Lower lobe of right lung (tissue), 2 donors: ENCODE measurements at places on chromosomes 2 and 18. TPM values are rescaled to one million over a fixed set of nuclear protein-coding genes. Genes with fewer than 3 reads are reported as not detected.

RIT2 gene
- total RNA-seq: not detected

ERFE gene
- not detected for total RNA-seq

ANTXR1 gene
- 54.3 TPM for total RNA-seq

CFAP210 gene
- total RNA-seq: 0.95 TPM

HIBCH gene
- total RNA-seq: 24.3 TPM

ATP6V1B1 gene
- total RNA-seq: 2.2 TPM

DTNA gene
- 21.0 TPM for total RNA-seq

LRP2 gene
- total RNA-seq: 47.8 TPM

CDH20 gene
- 0.24 TPM for total RNA-seq

SOWAHC gene
- 20.8 TPM for total RNA-seq

DGKD gene
- 69.3 TPM for total RNA-seq

TCF23 gene
- total RNA-seq: 1.2 TPM

REEP1 gene
- 6.9 TPM for total RNA-seq

CABYR gene
- 1.2 TPM for total RNA-seq

CDCA7 gene
- 0.89 TPM for total RNA-seq

REG3A gene
- not detected for total RNA-seq

NAB1 gene
- 39.9 TPM for total RNA-seq

CLIP4 gene
- 64.6 TPM for total RNA-seq

GKN2 gene
- 53.3 TPM for total RNA-seq

GPR39 gene
- 11.2 TPM for total RNA-seq

FBXO41 gene
- 2.9 TPM for total RNA-seq

IL36A gene
- total RNA-seq: not detected

DSC3 gene
- 0.24 TPM for total RNA-seq

C2orf15 gene
- total RNA-seq: 1.5 TPM

SETBP1 gene
- total RNA-seq: 25.8 TPM

CLEC4F gene
- total RNA-seq: 0.71 TPM

CHST9 gene
- total RNA-seq: 5.6 TPM

NDUFS1 gene
- total RNA-seq: 58.2 TPM

DNAJB2 gene
- total RNA-seq: 76.6 TPM

SCG2 gene
- total RNA-seq: 0.71 TPM

MYCN gene
- 0.68 TPM for total RNA-seq

CABLES1 gene
- 44.2 TPM for total RNA-seq

KCNG2 gene
- total RNA-seq: 0.50 TPM

CDH19 gene
- total RNA-seq: 1.2 TPM

KCNJ3 gene
- not detected for total RNA-seq

MLPH gene
- 394 TPM for total RNA-seq
